Hypothalamus (tissue), 51 donors: ENCODE measurements at places on chromosomes 7 and 10.

- no peak for DNase-seq
These were observed 604.3 kb upstream of the GALNT17 start for GRCh38 chr7:70527520-70528115.

DNA sequence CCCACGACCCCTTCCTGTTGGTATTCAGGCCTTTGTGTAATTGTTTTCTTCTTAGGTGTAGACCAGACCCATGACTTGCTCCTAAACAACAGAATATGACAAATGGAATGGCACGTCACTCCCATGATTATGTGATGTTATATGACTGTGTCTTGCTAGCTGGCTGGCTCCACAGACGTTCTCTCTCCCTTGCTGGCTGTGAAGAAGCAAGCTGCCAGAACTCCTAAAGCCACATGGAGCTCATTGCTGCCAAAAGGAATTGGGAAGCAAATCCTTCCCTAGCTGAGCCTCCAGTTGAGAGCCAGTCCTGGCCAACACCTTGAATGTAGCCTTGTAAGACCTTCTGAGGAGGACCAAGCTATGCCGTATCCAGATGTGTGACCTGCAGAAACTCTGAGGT is 74.2 kb downstream of the RAB18 start:
- no peak for DNase-seq

DNA sequence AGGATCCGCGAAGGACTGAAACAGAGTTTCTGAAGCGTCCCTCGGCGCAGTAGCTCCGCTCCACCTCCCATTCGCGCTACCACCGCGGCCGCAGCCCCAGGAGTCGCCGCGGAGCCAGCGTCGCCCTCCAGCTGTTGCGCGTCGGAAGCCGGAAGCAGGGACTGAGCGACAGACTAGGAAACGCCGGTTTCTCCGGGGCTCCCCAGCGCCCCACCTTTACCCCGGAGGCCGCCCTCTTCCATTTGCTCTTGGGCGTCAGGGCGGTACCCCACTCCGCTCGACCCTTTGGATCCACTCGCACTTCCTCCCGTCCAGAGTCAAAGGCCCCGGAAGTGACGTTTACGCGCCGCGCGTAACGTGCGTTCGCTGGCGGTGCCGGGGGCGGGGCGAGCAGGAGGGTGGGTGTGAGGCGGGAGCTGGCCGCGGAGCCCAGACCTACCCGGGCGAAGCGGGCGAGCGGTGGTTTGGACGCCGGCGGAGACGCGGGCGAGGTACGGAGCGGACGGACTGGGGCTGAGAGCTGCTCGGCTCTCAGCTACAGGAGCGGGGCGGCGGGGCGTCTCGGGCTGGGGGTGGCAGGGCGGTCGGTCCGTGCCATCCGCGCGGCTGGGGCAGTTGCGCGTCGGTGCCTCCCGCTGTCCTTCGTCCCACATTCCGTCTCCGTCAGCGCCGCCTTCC is at the start of gene RABGEF1:
Gene RABGEF1, plus strand, starts transcription at position 432 of the 678 bp plus-strand sequence. CDS start 31,167 bp downstream, outside the sequence.
- peak; percentile 87 for DNase-seq

GRCh38 chr7:100035876-100036275 is 13.7 kb upstream of the ZSCAN21 start:
- DNase-seq: no peak

DNA sequence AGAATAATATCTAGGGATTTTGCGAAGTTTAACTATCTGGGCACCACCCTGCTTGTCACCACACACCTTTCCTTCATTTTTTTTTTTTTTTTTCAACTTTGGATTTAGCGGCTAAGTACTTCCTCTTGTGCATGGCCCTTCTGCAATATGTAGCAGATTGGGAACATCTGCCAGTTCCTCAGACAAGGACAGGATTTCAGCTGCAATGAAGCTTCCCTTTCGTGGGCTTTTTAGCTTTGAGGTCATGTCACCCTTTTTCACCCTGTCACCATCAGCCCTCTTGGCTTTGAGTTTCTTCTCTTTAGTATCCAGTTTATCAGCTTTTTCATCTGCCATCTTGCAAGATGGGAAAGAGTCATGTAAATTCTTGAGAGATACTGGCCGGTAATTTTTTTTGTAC is 81.6 kb upstream of the ETV1 start:
- DNase-seq: no peak

- no peak for DNase-seq
These were observed 56.8 kb upstream of the WDR11 start for GRCh38 chr10:120794390-120794789.

GRCh38 chr10:10865303-10865702 is 152.4 kb upstream of the CELF2 start:
- DNase-seq: no peak

- no peak for DNase-seq
These were observed 107.1 kb upstream of the HABP2 start for GRCh38 chr10:113445736-113446135.

GRCh38 chr10:3687510-3688081 is 97.4 kb downstream of the KLF6 start:
- DNase-seq: no peak

GRCh38 chr10:59750155-59750945 is 2.9 kb downstream of the MRLN start:
- no peak for DNase-seq

DNA sequence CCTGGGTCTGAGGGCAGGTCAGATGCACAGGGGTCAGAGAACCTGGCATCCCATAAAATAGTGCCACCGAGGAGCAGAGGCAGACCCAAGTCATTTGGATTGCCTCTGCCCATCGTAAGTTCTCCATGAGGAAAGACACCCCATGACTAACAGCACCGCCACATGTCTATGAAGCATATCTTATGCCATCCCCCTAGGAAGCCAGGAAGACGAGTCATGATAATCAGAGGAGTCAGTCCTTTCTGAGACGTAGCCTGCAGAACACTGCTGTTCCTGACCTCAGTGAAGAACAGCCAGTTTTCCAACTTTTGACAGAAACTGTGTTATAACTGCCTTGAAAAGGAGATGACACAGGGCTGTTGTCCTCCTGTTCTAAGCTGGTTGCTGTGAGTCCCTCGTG is 51.2 kb downstream of the INSYN2A start:
- no peak for DNase-seq

DNA sequence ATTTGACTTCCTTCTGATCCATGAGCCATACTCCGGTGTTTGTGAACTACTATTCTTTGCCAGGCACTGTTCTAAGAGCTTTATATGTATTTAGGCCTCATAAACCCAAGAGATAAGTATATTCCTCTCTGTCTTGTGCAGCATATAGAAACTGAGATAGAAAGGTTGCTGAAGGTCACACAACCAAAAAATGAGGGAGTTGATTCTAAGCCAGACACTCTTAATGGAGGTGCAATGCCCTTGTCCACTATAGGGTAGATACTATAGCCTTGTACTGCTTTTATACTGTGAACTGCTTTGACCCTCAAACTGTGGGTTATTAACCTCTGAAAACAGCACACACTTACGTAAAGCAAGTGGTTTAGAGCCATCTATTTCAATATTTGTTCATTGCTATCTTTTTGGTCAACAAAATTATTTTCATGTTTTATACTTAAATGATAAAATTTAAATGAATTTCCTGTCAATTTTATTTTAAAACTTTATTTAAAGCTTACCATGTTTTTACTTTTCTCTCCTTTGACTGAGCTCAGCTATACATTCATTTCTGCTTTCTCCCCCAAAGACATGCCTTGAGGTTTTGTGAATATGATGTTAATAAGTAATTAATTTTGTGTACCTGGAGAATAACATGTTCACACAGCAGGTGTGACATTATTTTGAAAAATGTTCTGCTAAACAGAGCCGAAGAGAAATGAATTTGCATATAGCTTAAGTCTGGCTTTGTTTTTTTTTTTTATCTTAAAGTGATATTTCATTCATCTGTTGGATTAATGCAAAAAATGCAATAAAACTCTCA is 687.3 kb downstream of the DNAJB9 start:
- DNase-seq: no peak

DNA sequence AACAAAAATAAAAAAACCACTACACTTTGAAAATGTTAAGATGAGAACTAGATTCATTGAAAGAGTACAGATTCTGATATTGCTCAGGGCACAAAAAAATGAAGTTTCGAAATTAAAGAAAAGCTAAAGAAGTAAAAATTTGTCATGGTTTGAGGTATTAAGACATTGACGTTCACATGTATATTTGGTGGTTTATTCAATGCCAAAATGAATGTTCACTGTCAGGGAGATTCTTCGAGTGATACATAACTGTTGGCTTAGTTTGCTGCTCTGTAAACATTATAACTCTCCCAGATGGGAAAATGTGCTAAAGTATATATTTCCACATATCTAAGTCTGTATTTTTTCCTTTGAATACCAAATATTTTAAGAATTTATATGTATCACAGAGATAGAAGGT is 345.0 kb downstream of the SEMA3D start:
- DNase-seq: no peak

- DNase-seq: no peak
These were observed 150.7 kb downstream of the OAT start for GRCh38 chr10:124267911-124268549.

GRCh38 chr7:83947260-83947659 is 247.3 kb downstream of the SEMA3A start:
- DNase-seq: no peak

GRCh38 chr7:73567846-73568685 is 10.3 kb downstream of the TBL2 start:
- DNase-seq: no peak

- no peak for DNase-seq
These were observed 141.0 kb downstream of the PLXNA4 start for GRCh38 chr7:132435016-132435990.

- DNase-seq: no peak
These were observed 117.9 kb upstream of the MACROH2A2 start for GRCh38 chr10:69934768-69935167.

- DNase-seq: no peak
These were observed 2.2 kb downstream of the ZNF800 start for GRCh38 chr7:127390186-127390816.

DNA sequence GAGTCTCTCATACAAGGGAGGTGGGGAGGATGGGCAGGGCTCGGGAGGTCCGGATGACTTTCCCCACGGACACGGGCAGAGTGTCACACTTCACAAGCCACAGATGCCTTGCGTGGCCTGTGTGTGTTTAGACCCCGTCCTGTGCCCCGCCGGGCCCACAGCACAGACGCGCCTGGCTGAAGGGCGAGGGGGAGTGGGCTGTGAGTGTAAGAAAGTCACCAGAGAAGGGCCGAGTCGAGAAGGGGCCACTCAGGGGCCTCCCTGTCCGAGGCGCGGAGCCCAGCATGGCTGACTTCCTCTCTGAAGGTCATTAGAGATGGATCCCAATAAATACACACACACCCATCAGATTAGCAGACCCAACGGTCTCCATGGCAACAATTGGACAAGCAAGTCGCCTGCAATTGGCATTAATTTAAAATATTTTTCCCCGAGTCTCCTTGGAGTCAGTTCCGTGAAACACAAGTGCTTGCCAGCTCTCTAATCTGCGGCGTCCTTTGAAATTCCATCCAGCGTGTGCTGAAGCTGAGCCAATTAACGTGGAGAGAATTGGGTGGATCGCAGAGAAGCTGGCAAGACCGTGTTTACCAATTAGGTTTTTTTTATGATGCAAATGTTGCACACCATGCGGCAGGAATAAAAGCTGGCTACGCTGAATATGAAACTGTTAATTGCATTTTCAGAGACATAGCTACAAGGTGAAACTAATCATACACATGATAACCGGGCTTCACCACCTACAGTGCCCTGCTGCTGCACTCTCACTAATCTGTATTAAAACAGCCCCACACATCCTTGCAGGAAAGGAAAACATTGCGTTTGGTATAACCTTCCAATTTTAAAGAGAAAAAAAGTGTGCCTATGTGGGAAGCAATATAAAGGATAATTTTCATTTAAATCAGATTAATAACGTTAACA is 571.2 kb downstream of the PTPRN2 start:
- DNase-seq: no peak
